ENCODE measurements at places on chromosomes 1 and 21.

DNA sequence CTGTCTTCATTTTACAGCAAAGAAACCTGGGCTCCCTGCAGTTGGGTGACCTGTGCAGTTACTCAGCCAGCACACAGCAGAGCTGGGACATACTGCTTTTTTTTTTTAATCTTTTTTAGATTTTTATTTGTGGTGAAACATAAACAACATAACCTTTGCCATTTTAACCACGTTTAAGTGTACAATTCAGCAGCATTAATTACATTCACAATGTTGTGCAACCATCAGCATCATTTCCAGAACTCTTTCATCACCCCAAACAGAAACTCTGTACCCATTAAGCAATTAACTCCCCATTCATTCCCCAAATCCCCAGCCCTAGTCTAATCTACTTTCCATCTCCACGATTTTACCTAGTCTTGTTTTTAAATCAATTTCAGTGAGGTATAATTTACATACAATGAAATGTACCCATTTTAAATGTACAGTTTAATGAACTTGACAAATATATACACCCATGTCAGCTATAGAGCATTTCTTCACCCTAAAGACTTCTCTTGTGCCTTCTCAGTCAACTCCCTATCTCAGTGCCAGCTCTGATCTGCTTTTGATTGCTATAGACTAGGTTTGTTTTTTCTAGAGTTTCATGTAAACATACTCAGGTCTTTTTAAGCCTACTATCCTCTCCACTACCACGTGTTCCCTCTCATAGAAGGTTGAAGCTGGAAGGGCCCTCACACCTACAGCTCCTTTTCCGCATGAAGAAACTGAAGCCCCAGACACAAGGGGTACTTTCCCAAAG, 37.8 kb upstream of the C8B start:
- no peak for DNase-seq

DNA sequence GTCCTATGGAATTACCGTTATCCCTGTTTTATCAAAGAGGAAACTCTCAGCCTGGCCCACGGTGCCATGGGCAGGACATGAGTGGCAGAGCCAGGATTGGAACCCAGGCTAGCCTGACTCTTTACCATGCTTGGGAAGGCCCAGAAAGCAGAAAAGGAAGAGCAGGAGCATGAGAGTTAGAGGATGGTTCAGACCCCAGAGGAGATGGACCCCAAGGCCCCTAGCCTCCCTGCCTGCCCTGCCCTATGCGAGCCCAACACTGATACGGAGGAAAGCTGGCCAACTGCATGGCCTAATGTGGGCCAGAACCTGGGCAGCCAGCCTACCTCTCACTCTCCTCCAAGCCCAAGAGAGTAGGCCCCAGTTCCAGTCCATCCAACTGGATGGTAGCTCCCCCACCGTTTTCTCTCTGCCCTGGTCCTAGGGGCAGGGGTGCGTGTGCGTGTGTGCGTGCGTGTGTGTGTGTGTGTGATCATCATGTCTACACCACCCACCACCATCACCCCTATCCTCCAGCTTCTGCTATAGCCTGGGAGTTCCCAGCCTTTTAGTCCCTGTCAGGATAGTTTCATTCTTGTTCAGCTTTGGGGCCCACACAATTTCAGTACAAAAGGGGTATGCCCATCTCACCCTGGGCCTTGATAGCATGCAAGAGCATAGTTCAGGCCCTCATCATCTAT, 15.4 kb upstream of the MEX3A start:
- DNase-seq, result no peak

- DNase-seq, result no peak
Measured at GRCh38 chr1:45470306-45470798, 20.6 kb downstream of the TESK2 start.

- DNase-seq, result peak; percentile 85
Measured at GRCh38 chr1:6634371-6635052, 9.8 kb downstream of the THAP3 start.

- no peak for DNase-seq
Measured at GRCh38 chr1:63318201-63318979, 4.0 kb upstream of the FOXD3 start.

All from islet precursor cell (in vitro differentiated cells).